GM04504 (cell line): ENCODE measurements at places on chromosomes 2 and 18.

DNA sequence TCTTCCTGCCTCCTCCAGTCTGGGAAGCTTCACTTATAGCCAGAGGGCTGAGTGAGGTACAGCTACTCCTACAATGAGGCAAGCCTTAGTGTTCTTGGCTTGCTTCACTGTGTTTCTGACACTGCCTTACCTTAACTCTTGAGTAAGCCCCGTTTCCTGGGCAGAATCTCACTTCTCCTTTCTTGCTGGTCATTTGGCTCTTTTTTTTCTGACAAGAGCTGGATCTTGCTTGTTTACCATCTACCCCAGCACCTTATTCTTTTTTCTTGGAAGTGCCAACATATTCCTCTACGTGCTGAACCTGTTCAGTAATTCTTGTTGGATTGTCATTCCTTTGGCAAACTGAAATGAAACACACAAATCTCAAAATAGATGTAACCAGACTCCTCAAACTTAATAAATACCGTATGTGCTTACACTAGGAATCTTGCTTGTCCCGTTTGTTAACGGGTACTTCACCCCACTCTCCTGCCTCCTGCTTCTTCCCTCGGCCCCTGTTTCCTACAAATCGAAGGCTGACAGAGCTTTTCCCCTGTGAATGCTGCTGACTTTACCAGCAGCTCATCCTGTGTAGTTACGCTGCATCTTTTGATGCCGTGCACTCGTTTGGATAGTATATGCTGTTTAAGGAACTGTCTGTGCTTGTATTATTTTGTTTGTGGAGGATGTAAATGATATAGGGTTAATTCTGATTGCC is 132.2 kb downstream of the FMNL2 start:
- DNase-seq, result no peak

DNA sequence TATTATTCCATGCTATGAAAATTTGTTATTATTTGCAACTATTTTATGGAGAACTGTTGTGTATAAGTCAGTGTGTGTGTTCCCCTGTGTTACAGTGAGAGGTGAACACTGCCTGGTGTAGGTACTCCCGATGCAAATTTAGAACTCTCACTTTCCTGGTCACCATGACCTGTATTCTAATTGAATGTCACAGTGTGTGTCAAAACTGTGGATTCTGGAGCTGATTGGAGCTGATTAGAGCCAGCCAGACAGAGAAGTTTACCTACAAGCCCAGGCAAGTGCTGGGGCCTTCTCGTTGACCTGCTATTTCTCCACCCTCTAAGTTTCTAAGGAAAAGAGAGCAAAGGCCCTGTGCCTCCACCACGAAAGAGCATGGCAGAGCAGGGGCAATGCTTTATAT is 216.0 kb downstream of the NYAP2 start:
- DNase-seq, result no peak

- DNase-seq, result peak; percentile 1
Observed at GRCh38 chr2:50491541-50492476, 540.1 kb downstream of the NRXN1 start.

DNA sequence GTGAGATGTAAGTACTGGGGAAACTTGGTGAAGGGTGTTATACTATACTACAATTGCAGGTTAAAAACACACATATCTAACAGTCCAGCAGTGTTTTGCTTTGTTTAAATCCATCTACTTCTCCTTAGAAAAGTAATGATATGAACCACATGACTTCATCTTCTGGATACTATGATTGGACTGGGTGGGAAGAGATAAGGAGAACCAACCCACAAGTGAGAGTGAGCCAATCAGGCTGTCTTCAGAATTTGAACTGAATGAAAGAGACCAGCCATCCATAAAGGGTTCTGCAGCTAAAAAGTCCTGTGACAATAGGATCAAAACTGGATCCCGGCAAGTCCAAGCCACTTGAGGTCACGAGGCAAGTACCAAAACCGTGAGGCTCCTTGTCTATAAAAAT is 46.6 kb downstream of the KANSL3 start:
- DNase-seq, result no peak

- no peak for DNase-seq
Observed at GRCh38 chr2:229714080-229714735, at the start of gene DNER. Gene DNER, minus strand, starts transcription at chr2:229714555. Its CDS starts 132 bp downstream, at chr2:229714423.

- no peak for DNase-seq
Observed at GRCh38 chr2:21667638-21668037, 543.9 kb downstream of the TDRD15 start.

- no peak for DNase-seq
Observed at GRCh38 chr2:10014418-10015190, 28.7 kb upstream of the KLF11 start.

DNA sequence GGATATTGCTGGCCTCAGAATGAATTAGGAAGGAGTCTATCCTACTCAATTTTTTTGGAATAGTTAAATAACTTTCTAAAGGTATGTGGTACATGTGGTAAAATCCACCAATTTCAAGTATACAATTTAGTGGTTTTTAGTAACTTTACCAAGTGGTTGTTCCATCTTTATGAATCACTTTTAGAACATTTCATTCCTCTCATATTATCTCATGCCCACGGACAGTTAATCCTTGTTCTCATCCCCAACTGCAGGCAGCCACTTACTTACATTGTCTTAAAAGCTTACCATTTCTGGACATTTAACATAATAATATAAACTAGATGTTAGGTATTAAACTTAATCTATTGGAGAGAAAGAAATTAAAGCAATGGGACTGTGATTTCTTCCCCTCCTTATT is 146.3 kb upstream of the ZC3H15 start:
- DNase-seq, result no peak

GRCh38 chr18:55013685-55014084 is 54.4 kb upstream of the CCDC68 start:
- no peak for DNase-seq

- DNase-seq, result peak; percentile 10
Observed at GRCh38 chr2:11938196-11938595, 191.8 kb downstream of the LPIN1 start.

- no peak for DNase-seq
Observed at GRCh38 chr2:72326759-72327158, 179.1 kb upstream of the CYP26B1 start.

- DNase-seq, result no peak
Observed at GRCh38 chr2:174581491-174581890, 16.1 kb downstream of the WIPF1 start.

DNA sequence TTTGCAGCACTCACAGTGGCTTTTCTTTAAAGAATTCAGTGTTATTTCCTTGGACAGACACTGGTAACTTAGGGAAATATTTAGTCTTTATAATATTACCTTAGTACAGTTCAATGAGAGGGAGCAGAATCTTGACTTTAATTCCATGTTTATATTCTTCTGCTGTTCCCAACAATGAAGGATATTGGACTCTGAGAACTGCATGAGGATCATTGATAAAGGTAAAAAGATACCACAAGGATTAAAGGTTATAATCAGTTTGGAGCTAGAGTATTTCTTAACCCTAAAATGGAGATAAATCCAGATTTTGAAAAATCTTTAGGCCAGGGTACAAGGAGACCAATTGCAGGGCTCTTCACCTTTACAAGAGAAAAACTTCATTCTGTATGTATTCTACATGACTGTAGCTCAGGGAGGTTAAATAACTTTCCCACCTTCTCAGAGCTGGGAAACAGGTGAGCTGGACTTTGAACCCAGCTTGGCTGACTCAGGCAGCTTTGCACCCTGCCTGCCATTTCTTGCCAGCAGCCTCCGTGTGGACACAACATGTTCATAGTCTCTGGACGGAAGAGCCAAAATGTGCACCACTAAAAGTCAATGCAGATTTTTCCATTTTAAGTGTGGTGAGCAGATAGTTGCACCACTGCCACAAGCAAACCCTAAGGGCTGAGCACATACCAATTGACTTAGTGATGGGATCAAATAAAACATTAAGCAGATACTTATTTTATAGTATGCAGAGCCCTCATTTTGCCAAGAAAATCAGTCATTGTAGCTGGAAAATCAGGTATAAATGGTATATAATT is 26.7 kb downstream of the UPP2 start:
- no peak for DNase-seq

DNA sequence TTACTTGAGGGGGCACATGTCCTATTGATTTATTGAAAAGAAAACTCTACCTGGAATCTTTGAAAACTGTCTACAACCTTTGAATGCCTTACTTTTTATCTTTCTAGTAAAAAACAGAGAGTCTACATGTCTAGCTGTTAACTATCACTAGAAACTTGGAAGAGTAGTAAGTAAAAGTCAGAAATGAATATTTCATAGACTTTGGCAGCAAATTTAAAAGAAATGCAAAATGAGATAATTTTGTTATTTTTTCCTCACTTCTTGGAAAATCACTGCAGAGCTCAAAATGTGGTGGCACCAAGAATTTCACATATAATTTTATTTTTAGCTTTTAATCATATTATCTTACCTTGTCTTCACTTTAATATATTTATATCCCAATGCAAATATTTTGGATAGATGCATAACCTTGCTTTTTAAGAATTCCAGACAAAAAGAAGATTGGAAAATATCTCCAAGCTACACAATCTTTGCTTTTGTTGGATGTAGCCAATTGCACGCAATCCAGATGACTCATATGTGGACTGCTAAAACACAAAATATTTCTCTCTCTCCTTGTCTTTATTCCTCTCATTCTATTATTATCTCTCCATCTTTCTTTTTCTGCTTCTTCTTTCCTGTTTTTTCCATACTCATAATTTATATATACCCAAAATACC is 92.2 kb upstream of the DSEL start:
- DNase-seq, result no peak

GRCh38 chr2:45919160-45919650 is 267.7 kb downstream of the PRKCE start:
- no peak for DNase-seq

DNA sequence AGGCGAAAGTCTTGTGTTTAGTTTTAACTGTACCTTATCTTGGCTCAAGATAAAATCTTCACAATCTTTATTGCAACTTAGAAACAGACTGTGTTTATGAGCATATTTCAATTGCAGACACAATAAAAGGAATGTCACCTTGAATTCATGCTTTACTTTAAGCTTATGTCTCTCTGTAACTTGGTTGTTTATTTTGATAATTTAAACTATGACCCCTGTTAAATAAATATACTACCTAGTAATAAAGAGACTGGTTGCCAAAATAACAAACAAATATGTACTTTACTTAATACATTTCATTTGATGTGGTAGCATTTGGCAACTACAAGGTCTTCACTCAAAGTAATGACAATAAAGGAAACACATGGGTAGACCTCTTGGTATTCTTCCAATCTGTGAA is 202.6 kb downstream of the KCNJ3 start:
- no peak for DNase-seq

DNA sequence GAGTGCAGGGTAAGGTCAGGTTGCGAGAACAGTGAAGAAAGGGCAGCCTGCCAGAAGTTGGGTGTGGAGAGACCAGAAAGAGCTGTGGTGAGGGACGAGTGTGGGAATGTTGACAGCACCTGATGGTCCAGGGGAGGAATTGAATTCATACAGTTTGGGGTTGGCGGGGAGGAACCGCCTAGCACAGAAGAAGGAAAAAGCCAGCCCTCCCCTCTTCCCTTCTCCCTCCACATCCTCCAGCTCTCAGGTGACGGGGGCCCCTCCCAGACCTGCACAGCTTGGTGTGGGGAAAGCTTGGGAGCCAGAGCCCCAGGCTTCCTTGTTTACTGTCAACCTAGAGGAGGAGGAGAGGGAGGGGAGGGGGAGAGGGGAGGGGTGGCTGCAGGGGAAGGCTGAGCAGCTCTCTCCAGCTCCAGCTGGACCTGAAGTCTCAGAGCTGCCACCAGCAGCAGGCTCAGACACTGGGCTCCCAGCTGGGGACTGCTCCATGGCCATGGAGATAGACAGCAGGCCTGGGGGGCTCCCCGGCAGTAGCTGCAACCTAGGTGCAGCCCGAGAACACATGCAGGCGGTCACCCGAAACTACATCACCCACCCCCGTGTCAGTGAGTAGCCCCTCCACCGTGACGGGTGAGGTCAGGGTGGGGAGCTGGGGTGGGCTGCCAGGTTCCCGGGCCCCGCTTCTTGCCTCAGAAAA is at the start of gene ATP6V1B1:
Gene ATP6V1B1 (plus strand): TSS at position 433 of the 697 bp plus-strand sequence. CDS start 55 bp downstream, at position 488.
- no peak for DNase-seq

- DNase-seq, result no peak
Observed at GRCh38 chr2:95077530-95077825, 44.1 kb downstream of the MRPS5 start.

GRCh38 chr2:231935207-231935524 is 9.0 kb upstream of the NPPC start:
- DNase-seq, result no peak

- DNase-seq, result no peak
Observed at GRCh38 chr18:63363951-63364350, 3.1 kb downstream of the KDSR start.

- DNase-seq, result no peak
Observed at GRCh38 chr2:150391779-150392178, 95.7 kb downstream of the RND3 start.

DNA sequence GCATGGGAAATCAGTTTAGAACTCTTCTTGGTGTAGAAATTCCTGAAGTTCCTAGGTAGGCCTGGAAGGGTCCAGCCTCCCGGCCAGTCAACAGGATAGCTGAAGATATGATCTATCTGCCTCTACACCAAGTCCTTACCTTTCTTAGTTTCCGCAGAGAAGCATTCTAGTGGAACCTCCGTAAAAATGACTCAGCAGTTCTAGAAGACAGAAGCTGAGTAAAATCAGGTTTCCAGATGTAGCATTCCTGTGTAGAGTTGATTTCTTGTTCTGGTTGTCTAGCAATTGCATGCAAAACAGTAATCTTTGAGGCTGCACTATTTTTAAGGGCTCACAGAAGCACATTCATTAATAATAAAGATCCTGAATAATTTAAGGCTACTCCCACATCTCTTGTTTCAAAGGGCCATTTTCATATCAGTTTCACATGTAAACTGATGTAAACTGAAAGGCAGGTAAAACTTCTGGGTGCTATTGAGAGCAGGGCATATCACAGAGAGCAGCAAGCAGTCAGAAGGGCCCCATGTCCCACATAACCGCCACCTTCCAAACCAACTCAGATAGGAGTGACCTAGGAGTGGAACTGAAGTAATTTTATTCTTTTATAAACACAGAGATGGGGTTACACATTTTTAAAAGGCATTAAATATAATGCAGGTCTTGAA is 3.2 kb upstream of the DYTN start:
- no peak for DNase-seq

DNA sequence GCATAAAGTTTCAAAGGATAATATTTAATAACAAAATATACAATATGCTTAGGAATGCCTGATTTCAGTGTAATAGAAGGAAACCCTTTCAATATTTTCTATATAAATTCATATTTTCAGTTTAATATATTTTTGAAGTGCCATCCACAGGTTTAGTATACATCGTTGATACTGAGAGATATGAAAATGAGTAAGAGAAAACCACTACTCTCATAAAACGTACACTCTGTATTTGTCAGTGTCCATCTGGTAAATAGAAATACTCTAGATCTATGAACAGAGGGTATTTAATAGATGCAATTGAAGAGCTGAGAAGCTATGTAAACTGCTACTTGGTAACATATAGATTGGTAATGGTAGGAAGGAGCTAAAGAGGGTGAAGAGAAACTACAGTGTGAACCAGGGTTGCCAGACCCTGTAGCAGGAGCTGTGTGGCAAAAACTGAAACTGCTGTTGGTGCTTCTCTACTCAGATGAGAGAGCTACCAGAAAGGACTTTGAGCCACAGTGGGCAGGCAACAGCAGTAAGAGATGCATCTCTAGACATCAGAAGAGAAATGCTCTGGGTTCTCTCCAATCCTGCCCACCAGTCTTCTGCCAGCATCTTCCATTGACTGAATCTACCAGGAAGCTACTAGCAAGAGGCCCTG is 187.4 kb downstream of the CCDC102B start:
- no peak for DNase-seq
